BE2C (cell line): ENCODE measurements at places on chromosomes 7 and 10.

GRCh38 chr10:109977382-109977806 lies 30.4 kb upstream of the ADD3 start:
- peak; percentile 49 for DNase-seq

- DNase-seq: no peak
These were observed 315.5 kb upstream of the NPVF start for GRCh38 chr7:25543798-25544197.

- DNase-seq: peak; percentile 64
These were observed 25.2 kb downstream of the SMNDC1 start for GRCh38 chr10:110279407-110279986.

GRCh38 chr7:289209-289755 lies 688 bp upstream of the FOXL3 start:
- DNase-seq: no peak

- peak; percentile 34 for DNase-seq
These were observed 1.9 kb downstream of the FOXK1 start for GRCh38 chr7:4683884-4684565.

DNA sequence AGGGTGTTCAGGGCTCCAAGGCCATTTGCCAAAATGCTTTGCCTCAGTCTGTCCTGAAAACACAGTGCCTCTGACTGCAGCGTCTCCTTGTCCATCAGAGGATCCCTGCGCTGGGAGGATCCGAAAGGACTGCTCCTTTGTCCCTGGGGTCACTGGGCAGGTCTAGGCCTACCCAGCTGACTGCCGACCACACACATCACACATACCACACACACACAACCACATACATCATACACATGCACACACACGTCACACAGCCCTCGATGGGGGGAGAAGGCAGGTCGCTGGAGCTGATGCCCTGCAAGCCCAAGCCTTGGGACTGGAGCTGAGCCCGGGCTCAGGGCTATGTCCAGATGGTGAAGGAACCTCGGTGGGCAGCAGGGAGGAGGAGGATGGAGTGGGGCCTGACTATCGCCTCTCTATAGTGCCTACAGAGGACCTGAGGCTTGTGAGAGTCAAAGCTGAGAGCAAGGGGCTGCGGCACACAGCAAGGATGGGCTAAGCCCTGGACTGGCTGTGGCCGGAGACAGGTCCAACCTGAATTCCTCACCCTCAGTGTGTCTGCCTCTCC lies 29.1 kb downstream of the GPRIN2 start:
- DNase-seq: no peak

GRCh38 chr7:18235819-18236218 lies 208.2 kb upstream of the PRPS1L1 start:
- no peak for DNase-seq

- DNase-seq: no peak
These were observed 29.8 kb upstream of the FGFR2 start for GRCh38 chr10:121627876-121628581.

DNA sequence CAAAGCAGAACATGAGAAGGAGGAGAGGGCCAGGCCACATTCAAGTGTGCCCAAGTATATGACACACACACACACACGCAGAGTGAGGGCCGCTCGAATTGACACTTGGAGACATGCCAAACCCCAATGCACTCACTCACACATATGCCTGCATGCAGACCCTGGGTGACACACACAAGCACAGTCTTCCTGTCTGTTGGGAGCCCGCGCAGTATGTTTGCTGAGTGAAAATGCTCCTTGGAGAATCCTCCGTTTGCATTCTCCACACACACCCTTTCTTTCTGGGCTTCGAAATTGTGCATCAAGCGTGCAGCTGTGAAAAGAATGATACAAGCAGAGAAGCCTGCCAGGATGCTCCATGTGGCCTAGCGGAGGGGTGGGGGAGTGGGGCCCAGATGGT lies 120.9 kb downstream of the PLXNA4 start:
- peak; percentile 42 for DNase-seq

GRCh38 chr7:84477786-84478478 lies 283.3 kb upstream of the SEMA3A start:
- DNase-seq: no peak

- DNase-seq: no peak
These were observed 237.5 kb upstream of the NEBL start for GRCh38 chr10:21134645-21135022.

DNA sequence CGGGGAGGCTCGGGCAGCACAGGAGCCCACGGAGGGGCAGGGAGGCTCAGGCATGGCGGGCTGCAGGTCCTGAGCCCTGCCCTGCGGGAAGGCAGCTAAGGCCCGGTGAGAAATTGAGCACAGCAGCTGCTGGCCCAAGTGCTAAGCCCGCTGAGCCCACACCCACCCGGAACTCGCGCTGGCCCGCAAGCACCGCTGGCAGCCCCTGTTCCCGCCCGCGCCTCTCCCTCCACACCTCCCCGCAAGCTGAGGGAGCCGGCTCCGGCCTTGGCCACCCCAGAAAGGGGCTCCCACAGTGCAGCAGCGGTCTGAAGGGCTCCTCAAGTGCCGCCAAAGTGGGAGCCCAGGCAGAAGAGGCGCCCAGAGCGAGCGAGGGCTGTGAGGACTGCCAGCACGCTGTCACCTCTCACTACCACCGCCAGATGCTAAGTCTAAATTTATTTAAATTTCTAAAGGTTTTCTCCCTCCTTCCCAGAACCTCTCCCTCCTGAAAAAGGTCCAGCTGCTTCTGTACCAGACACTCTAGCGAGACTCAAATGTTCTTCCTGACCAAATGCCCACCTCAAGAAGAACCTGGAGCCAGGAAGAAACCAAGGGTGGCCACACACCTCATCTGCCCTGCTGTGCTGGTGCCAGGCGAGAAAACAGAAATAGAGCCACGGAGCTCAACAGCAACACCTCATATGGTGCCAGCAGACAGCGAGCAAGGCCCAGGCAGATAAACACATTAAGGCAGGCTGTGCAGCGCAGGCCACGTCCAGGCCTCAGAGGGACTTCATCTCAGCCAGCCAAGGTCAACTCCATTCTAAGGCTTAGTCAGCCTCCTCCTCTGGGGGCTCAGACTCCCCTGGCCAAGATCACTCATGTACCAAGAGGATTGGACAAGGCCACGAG lies 47.0 kb downstream of the KCNMA1 start:
- no peak for DNase-seq

DNA sequence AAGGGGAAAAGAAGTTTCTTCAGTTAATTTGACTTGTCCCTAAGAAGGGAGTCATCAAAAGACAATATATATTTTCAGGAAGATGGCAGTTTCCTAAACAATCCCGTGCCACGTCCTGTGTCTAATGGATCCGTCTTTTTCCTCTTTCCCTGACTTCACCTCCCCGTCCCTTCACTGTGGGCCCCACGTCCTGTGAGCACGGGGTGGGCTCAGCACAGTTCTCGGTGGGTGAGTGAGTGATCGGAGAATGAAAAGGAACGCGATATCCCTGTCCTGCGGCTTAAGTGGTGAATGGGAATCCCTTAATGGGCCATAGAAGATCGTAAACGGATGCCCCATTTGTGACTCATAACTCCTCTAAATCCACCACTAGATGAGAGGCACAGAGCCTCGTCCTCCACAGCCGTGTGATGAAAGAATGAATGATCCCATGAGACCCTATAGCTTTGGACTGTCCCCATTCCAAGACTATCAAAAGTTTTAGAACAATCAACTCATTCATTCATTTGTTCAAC lies 63.5 kb upstream of the PITRM1 start:
- no peak for DNase-seq

GRCh38 chr7:74627661-74628411 lies 29.7 kb upstream of the GTF2I start:
- DNase-seq: peak; percentile 46

GRCh38 chr7:116621649-116622048 lies 50.3 kb upstream of the MET start:
- no peak for DNase-seq

- peak; percentile 69 for DNase-seq
These were observed 22.3 kb downstream of the BZW2 start for GRCh38 chr7:16668049-16668858.

GRCh38 chr10:93245147-93245546 lies 171.5 kb downstream of the CYP26A1 start:
- no peak for DNase-seq

GRCh38 chr10:74888962-74889661 lies 62.7 kb downstream of the KAT6B start:
- DNase-seq: peak; percentile 23

DNA sequence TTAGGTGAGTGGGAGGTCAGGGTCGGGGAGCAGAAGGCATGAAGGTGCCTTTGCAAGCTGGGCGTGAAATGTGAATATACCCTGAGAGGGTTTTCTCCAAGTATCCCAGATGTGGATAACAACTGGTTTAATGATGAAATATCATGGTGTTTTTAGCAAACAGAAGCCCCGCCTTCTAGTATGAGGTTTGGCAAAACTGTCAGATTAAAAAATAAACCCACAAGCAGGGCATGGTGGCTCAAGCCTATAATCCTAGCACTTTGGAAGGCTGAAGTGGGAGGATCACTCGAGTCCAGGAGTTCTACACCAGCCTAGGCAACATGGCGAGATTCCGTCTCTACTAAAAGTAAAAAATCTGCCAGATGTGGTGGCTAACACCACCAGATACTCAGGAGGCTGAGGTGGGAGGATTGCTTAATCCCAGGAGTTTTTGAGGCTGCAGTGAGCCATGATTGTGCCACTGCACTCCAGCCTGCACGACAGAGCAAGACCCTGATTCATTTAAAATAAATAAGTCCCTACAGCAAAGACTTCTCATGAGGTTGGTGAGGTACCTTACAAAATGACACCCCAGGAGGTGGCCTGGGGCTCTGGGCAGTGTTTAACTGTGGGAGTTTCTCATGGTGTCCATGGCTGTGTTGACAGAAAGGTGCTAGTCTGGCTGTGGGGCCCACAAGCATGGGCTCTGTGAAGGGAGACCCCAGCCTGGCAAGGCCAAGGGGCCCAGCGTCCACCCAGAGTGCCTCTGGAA lies 6.7 kb upstream of the PWWP2B start:
- no peak for DNase-seq

DNA sequence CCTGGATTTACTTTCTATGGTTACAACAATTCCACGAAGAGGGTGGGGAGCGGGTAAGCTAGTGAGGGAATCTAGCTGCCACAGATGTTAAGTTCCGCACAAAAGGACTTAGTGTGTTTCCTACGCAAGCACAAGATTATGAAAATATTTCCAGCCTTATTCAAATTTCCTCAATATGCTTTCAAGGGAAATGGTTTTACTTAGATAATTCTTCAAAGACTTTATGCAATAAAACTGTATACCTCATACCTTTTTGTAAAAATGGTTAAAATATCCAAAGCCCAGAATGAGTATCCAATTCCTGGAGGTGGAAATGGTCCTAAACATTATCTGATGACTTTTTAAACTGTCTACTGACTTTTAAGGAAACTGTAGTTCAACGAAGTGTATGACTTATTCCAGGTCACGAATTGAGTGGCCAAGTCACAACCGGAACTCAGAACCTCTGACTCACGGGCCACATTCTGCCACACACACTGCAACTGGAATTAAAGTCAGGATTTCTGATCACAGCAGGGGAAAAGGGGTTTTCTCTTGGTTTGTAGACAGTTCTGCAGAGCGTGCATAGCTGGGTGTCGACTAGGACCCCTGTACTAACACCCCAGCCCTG lies 20.2 kb upstream of the INSIG1 start:
- no peak for DNase-seq

GRCh38 chr7:123935436-123936381 lies 10.7 kb downstream of the SPAM1 start:
- no peak for DNase-seq

- no peak for DNase-seq
These were observed 35.9 kb downstream of the IL6 start for GRCh38 chr7:22762866-22763265.

DNA sequence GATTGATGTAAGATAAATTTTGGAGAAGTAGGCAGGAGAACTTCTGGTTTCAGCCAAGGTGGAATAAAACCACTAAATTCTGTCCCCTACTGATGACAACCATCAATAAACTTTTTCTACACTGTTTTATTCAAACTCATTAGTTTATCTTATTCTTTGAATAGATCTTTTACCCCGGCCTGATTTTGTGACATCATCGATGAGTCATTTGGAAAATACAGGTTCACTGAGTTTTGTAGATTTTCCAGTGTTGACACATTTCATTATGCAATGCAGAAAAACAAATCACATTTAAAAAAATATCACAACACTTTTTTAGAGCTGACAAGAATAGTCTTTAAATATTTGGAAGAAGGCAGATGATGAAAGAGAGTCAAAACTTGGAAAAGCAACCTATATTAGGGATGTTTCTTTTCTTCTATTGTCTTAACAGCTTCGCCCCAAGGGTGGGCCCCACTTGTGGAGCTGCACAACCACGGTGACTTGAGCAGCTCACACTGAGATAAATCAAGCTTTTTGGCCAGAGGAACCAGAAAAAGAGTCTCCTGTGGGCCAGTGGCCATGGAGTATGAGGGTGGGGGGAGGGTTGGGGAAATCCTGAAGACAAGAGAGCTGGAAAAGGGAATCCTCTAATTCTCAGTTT lies 112.8 kb downstream of the PTEN start:
- DNase-seq: no peak
